Activated CD8-positive, alpha-beta memory T cell treated with anti-CD3 and anti-CD28 coated beads for 4 hours (primary cell): ENCODE measurements at places on chromosomes 1 and 21.

- DNase-seq: no peak
These were observed 264.5 kb downstream of the OLFM3 start for GRCh38 chr1:101732261-101732660.

DNA sequence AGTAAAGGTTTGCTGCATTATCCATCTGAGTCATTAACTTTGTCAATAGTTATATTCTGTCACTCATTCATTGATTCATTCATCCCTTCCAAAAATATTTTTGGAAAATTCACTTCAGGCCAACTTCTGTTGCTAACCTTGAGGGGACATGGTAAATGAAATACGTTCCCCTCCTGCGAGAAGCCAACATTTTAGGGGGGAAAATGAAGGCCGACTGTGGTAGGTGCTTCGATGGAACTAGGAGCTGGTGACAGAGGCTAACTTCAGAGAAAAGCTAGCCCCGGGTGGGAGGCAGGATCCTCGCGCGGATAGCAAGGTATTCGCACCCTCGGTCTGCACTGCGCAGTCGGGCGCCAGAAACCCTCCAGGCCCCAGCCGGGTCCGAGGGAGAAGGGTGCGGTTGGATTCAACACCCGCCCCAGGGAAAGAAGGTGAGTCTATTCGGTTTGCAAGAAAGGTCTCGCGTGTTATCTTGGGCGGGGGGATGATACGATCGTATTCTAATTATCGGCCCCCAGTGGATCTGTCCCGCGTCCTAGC is 646 bp upstream of the RRP15 start:
- DNase-seq: no peak

- DNase-seq: no peak
These were observed 98.0 kb upstream of the BCAR3 start for GRCh38 chr1:93779540-93780165.

DNA sequence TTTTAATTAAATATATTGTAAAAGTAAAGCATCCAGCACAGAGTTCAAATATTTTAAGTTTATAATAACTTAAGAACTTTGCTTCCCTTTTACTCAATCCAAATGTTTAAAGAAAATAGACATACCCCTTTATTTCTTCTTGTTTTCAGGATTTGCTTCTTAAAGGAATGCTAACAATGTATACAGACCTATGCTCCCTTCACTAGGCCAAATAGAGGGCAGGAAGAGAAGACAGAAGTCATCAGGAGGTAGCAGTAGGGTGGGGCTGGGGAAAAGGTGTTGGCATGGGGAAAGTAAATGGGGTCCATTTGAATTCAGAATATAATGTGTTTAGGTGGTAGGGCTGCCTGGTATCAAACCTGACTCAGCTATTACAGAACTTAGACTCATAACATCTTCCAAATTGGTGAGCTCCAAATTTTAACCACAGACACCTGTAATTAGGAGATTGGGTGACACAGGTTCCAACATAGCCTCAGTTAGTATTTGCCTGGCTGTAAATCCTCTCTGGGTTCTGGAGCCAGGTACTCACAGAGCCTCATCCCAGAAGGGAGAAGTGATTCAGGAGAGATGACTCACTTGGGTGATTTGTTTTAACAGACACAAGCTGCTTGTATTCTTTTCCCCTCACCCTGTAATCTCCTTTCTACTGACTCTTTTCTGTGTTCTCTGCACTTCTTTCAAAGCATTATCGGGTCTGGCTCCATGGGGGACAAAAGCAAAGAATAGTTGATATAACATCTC is 60.1 kb upstream of the DUSP10 start:
- no peak for DNase-seq

DNA sequence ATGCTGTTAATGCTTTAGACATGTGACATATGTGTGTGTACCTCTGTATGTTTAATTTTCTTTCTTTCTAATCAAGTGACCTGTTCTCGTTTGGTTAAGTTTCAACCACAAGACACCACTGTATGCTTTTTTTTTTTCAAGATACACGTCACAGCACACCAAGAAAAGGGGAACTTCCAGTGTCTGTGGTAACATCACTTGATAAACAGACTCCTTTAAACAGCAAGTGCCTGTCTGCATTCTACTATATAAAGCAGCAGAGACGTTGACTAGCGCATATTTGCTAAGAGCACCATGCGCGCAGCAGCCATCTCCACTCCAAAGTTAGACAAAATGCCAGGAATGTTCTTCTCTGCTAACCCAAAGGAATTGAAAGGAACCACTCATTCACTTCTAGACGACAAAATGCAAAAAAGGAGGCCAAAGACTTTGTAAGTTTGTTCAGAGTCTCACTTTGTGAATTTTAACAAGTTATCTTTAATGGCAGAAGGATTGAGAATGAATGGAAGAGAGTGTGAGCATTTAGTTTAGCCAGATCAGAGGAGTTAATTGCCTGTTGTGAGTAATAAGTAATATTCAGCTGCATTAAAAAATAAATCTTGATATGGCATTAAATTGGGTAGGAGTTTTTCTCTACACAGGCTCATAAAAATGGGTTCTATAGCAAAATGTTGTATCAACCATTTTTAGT is at the start of gene RGS1:
Gene RGS1 (plus strand): TSS at position 275 of the 691 bp plus-strand sequence. CDS start 20 bp downstream, at position 295.
- peak; percentile 33 for DNase-seq

DNA sequence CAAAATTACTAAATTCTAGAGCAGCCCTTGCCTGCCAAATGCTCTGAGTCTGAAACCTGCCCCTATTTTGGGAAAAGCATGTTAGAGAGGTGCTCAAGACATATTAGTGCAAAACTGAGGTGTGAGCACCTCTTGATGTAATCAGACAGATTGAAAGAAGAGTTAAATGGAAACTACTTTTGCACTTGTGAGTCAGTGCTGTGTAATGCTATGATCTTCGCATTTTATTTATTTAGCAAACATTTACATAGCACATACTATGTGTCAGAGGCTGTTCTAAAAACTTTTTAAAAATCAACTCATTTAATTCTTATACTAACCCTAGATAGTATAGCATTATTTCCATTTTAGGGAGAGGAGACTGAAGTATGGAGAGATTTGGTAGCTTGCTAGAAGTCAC is 138.1 kb downstream of the ELAVL4 start:
- DNase-seq: no peak

DNA sequence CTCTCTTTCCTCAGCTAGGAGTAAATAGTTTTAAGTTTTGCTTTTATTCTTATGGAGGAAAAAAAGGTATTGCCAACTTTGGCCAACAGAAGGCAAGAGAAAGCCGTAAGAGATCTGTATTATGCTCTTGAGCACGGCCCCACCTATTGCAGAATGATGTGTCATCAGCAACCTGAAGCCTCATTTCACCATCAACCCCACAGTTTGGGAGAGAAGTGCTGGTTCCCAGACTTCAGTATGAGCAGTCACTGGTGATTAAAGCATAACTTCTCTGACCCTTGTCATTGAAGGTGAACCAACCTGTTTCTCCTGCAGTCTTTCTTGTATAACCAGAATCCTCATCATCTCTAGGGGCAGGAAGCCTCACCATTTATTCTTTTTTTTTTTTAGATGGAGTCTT is 100.2 kb downstream of the SIPA1L2 start:
- no peak for DNase-seq

DNA sequence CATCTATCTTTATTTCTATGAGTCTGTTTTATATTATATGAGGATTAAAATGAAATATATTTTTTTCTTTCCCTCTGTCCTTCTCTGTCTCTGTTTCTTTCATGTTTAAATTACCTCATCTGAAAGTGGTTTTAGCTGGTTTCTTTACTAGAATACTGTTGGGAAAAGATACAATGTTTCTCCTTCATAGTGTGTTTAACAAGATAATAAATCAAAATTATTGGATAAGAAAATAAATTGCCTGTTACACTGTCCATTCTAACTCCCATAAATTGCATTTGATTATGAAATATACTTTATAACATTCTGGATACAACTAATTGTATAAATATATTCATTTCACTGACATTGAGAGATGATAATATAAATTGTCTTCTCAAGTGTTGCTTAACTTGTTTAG is 1168.0 kb downstream of the PLA2G4A start:
- DNase-seq: no peak
